NCI-H2227 treated with DMSO at 0.1 percent for 48 hours (cell line): ENCODE measurements at places on chromosomes 12 and 14.

DNA sequence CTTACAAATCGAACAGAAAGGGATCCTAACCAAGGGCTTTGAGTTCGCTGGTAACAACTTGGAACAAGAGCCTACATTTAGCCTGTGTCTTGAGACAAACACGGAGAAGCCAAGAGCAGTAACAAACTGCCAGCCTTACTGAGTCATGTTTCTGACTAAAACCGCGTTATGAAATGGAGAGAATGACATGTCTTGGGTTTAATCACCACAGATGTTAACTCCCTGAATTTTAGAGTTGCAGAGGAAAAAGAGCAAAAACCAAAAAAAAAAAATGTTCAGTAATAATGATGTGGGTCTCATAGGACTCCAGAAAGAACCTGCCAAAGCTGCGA lies 1.0 kb downstream of the BLTP3B start:
- DNase-seq = peak; percentile 54

GRCh38 chr14:20219033-20219432 lies 4.5 kb upstream of the OR11H6 start:
- no peak for DNase-seq

GRCh38 chr14:20798318-20798717 lies 4.3 kb downstream of the RNASE1 start:
- no peak for DNase-seq

GRCh38 chr12:93167331-93167730 lies 210.4 kb upstream of the NUDT4 start:
- DNase-seq = no peak

DNA sequence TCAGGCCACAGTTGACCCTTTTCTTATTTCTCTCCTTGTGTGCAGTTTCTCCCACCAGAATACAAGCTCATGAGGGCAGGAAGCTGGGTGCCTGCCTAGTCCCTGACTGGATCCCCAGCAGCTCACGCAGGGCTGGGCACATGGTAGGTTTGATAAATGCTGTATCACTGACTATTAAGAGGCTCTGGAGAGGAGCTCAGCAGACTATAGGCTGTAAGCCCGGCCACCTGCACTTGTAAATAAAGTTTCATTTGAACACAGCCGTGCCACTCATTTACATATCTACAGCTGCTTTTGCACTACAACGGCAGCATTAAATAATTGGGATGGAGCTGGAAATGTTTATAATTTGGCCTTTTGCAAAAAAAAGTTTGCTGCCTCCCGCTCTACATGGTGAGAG lies 32.0 kb downstream of the CHGA start:
- DNase-seq = no peak

DNA sequence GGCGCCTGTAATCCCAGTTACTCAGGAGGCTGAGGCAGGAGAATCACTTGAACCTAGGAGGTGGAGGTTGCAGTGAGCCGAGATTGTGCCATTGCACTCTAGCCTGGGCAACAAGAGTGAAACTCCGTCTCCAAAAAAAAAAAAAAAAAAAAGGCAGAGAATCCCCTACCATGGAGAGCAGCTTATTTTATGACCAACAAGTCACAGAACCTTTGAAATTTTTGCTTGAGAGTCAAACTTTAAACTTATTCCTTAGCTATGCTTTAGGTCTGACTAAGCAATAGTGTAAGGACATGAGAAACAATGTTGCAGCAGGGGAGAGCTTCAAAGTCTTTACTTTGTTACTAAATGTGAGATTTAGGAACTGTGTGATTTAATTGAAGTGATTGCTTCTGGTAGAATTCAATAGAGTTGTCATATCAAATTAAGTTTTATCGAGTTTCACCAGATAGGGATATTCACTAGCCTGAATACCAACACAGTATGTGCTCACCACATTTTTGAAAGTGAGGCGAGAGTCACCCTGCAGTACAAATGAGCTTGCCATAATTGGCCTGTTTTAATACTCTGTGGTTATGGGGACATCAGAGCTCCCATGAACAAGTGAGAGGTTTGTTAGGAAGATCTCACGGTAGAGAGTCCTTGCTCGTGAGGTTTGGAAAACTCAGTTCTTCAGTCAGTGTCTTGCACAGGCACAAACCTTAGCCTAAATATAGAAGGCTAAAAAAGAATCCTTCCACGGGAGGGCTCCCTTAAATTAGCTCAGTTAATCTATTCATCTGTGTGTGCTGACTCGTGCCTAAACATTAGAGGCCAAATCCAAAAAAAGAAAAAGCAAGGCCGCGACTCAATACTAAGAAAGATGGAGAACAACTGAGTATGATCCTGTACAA lies 108.6 kb downstream of the SAMD4A start:
- no peak for DNase-seq

DNA sequence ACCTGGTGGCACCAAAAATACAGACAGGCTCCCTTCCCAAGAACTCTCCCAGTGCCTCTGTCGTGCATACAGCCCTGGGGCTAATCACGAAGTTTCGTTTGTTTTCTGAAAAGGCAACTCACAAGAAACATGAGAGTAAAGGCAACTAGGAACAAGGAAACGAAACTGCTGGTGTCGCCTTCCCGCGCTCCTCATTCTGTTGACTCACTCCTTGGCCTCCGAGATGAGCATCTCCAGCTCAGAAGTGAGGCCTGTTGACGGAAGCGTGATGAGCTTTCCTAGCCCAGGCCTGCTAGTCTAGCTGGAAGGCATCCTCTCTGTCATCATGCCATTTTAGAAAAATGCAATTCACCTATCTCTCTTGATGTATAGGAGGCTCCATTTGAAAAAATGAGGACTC lies 50.5 kb downstream of the TTC9 start:
- DNase-seq = no peak

GRCh38 chr14:26775765-26776563 lies 178.1 kb upstream of the NOVA1 start:
- no peak for DNase-seq

DNA sequence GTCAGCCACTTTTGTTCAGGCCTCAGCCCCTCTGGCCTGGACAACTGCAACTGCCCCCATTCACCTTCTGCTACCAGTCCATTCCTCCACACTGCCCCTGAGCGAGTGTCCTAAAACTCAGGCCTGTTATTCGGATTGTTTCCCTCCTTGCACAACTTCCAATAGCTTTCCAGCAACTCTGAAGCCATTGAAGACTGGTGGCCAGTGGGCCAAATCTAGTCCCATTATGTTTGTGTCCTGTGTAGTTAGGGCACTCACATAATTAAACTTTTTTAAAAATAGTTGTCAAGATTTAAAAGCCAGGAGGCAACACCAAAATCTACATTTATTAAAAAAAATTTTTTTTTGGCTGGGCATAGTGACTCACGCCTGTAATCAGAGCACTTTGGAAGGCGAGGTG lies 17.8 kb upstream of the FIGNL2 start:
- no peak for DNase-seq

GRCh38 chr12:71449373-71450070 lies 9.9 kb downstream of the LGR5 start:
- no peak for DNase-seq

DNA sequence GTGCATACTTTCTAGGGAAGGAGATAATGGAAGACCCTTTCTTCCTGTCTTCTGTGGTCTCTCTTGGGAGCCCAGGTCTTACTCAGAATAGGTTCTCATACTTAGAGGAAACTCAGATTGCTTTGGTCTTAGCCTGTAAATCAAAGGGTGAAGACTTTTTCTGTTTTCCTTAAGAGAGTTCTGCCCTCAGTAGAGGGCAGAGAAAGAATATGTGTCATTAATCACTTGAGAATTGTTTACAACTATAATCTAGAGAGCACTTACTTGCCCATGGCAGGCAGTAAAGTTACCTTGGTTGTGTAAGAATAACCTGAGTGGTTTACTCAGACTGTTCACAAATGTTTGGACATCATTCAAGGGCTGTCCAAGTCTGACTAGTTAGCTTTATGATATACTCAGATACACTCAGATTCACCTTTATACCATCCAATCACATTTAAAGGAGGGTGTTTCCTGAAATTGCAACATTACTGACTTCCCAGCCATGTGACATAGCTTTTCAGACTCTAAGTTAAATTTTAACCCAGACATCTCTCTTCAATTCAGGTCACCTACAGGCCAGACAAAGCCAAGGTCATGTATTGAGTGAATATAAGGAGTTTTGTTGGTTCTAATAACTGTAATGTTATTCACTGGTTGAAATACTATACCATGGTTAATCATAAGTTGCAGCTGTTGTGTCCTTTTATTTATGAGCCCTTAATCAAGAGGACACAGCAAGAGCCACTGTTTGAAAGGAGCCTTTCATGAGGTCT lies 372.2 kb downstream of the RAD51B start:
- DNase-seq = no peak

DNA sequence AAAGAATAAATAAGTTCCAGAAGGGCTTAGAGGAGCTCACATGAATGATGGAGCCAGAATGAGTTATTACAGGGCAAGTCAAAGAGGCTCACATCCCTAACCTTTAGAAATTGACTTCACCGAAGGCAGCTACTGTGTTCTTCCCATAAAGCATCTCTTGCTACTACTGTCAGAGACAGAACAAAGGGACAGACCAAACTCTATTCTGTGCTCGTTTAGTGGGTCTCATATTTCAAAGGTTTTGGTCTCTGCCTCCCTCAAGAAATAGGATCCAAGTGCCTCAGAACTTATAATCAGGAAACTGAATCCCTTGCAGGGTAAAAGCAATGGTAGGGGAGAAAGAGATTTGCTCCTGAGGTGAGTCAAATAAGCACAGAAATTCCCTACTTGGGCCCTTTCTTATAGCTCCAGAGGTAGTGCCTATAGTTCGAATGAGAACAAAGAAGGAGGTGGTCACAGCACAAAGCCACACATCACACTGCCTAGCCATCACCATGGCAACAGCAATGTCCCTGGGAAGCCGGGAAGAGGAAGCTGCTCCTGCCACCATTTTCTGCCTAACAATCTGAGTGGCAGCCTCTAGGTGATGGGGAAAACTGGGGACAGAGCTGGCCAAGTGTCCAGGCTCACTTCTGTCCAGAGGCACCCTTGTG lies 294.9 kb downstream of the FOXN3 start:
- DNase-seq = peak; percentile 17

DNA sequence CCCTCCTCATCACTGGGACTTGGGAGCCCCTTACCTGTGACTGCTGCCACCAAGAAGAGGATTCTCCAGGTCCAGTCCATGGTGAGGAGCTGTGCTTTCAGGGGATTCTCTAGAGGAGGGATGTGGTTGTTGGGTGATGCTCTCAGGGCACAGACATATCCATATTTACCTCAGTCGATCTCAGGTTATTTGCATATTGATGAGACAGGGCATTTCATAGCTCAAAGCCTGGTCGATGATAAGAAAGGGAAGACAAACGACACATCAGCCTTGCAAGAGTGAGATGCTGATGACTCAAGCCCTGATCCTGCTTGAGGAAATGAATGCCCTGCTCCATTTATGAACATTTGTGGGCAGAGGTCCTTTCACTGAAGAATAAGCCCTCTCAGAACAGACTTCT lies 981.0 kb downstream of the TMEM121 start:
- no peak for DNase-seq

- DNase-seq = no peak
Measured at GRCh38 chr14:75453817-75454434, 26.1 kb downstream of the JDP2 start.
